ENCODE measurements at places on chromosomes 1 and 21.
A peak's percentile ranks its signal among the peaks of the same experiment; 100 is the strongest.

DNA sequence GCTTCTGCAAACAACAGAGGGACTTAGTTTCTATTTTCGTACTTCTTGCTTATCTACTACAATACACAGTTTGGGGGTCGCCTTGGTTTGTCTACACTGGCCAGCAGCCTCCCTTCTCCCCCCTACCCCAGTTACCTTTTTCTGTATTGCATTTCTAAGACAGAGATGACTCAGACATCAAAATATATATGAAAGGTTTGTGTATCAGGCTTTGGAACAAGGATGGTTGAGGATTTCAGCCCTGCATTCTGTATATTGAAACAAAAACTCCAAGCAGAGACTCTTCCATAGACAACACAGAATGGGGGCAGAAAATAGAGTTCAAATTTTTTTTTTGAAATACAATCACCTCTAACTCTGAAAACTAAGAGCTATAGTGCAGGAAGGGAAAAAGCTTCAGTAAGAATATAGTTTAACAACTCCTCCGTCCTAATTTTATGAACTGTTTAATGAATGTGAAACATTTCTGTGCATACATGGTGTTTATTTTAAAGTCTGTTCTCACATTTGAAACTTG lies 1.9 kb downstream of the SAMD13 start:
- peak; percentile 10 for DNase-seq

DNA sequence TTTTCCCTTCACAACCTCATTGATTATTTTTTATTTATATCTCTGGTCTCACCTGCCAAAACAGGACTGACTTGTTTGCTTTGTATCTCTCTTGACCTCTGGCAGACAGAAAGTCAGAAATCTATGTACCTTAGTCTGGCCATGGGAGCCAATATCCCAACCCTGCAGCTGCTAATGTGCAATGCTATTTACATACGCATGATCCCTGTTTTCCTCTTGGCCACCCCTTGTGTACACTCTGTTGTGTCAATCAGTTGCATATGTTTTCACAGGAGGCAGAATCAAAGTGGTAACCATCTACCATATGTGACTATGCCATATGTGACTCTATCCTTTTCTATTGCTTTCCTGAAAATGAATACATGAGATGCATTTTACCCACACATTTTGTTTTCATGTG lies 688.8 kb downstream of the PLA2G4A start:
- DNase-seq = no peak

DNA sequence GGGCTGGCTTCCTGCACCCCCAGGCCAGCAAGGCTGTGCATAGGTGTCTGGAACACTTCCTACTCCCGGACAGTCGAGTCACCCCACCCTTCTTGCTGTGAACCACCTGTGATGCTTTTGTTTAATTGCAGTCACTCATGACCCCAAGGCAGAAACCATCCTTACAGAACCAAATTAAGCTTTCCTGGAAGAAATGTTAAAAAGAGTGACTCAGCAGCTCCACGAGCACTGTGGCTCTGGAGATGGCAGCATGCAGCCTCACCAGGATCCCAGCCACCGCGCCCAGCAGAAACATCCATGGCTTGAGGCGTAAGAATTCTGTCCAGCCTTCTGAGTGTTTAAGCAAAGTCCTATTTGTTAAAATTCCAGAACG lies 28.8 kb downstream of the SNAP47 start:
- DNase-seq = no peak

DNA sequence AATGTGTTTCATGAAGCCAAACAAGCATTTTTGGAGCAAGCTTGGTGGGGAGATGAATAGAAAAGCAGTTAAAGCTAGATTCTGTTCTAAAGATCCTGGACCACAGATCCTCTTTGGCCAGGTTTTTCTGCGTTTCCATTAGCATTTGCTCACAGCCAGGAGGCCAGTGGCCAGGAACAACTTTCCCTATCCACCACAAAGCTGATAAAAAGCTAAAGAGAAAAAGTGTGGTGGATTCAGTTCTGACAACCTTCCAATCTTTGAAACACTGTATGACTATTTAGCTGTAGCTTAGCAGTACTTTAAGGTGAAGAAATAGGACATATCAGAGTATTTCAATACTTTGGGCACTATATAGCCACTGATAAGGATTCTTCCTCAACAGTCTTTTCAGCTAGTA lies 3.0 kb upstream of the NEK7 start:
- DNase-seq = no peak

DNA sequence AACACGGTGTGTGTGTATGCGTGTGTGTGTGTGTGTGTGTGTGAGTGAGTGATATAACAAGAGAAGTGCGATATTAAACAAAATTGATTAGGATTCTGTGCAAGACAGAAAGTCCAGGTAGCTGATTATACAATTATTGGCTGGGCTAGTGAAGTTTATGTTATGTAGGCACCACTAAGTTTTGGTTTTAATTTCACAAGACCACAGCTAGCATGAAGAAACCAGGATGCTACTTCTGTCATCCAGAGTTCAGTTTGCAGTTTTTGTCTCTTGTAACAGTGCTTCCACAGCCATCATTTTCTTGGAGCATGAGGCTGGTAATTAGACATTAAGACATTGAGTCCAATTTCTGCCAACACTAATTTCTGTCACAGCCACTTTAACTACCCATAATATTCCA lies 1590.2 kb upstream of the B3GALT2 start:
- DNase-seq = no peak
